ENCODE measurements at places on chromosomes 16 and 17. TPM values are rescaled to one million over a fixed set of nuclear protein-coding genes. Genes with fewer than 3 reads are reported as not detected.

Gene SLC5A2
- total RNA-seq, result 0.36 TPM

Gene CDYL2
- total RNA-seq, result 4.6 TPM

Gene RAMP2
- 19.5 TPM for total RNA-seq

Gene RBFOX1
- 0.11 TPM for total RNA-seq

Gene GAST
- total RNA-seq, result not detected

Gene RAB40B
- total RNA-seq, result 25.0 TPM

GRCh38 chr17:14793237-14793636 lies 471.9 kb downstream of the PMP22 start:
- DNase-seq, result no peak

DNA sequence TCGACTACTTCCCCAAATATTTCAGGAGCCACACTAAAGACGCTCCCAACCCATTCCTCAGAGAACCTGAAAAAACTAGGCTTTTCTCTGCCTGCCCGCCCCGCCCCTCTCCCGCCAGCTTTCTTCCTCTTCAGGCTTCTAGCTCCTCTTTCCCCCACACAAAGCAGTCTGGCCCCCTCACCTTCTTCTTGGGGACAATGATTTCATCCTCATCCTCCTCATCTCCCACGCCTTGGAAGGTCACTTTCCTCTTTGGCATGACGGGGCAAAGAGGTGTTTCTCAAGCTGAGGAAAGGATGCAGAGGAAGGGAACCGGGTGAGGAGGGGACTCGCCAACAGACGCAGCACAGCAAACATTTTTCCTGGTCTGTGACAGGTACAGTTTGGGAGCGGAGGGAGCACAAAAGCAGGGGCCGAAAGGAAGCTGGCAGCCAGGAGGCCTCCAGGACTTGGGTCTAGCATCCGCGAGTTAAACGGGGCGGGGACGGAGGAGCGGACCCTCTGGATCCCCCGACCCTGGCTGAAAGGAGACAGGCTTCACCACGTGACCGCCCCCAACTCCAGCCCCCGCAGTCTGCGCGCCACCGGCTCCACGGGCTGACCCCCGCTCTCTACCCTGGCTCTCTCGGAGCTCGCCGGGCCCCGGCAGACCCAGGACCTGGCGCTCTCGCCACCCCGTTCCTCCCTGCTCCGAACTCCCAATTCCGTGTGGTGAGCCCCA lies 525 bp downstream of the CD2BP2 start:
- DNase-seq, result no peak

DNA sequence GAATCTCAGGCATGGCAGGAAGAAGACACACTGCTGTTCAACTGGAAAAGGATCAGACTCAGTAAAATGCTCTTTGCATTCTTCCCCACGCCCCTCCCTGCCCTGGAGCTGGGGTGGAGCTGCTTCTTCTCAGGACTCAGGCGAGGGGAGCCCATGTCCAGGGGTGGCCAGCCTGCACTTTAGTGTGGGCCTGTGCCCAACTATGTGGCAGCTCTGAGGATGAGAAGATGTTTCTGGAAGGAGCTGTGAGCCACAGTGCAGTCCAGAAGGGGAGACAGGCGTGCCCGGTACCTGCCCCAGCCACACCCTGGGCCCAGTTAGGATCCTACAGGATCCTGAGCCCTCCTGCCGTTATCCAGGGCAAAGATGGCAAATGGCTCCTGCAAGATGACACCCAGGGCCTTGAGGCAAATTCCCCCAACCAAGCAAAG lies 120.3 kb downstream of the ANKRD11 start:
- DNase-seq, result no peak

GRCh38 chr16:64092271-64092670 lies 1029.6 kb downstream of the CDH11 start:
- DNase-seq, result no peak

DNA sequence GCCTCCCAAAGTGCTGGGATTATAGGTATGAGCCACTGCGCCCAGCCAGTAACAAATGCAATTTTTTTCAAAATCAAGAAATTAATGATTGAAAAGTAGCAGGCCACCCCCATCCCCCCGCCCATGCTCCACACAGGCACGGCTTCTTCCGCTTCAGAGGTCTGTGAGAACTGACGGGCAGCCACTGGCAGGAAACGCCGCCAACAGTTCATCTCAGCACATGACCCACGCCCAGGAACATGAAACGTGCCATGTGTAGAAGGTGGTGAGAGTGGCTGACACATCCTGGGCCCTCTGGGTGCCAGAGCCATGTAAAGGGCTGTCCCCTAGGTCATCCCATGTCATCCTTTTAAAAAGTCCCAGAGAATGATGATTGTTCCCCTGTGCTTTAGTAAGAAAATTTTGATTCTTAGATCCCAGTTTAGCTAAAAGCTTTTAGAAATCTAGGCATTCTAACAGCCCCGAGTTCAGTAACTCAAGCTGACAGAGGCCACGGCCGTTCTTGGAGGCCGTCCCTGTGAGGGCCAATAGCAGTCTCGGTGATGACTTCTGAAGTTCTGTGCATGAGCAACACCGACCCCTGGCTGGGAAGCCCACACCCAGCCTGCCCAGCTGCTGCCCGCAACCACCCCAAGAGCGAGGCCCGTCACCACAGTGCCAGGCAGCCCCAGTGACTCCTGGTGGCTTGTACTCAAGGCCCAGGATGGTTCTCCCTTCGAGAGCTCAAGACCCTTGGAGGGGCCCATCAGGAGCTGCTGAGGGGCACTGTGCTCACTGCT lies 52.1 kb downstream of the KLHDC4 start:
- no peak for DNase-seq

DNA sequence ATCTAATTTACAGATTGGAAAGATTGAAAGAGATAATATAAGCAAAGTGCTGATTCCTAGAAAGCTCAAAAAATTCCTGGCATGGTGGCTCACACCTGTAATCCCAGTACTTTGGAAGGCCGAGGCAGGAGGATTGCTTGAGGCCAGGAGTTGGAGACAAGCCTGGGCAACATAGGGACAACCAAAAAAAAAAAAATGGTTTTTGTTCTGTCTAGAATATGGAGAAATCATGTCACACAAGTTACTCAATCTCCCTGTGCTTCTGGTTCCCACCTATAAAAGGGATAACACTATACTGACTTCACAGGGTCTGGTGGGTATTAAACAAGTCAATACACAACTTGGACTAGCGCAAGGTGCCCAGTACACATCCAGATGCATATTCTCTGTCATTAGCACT lies 18.4 kb downstream of the ARHGAP17 start:
- DNase-seq, result no peak

DNA sequence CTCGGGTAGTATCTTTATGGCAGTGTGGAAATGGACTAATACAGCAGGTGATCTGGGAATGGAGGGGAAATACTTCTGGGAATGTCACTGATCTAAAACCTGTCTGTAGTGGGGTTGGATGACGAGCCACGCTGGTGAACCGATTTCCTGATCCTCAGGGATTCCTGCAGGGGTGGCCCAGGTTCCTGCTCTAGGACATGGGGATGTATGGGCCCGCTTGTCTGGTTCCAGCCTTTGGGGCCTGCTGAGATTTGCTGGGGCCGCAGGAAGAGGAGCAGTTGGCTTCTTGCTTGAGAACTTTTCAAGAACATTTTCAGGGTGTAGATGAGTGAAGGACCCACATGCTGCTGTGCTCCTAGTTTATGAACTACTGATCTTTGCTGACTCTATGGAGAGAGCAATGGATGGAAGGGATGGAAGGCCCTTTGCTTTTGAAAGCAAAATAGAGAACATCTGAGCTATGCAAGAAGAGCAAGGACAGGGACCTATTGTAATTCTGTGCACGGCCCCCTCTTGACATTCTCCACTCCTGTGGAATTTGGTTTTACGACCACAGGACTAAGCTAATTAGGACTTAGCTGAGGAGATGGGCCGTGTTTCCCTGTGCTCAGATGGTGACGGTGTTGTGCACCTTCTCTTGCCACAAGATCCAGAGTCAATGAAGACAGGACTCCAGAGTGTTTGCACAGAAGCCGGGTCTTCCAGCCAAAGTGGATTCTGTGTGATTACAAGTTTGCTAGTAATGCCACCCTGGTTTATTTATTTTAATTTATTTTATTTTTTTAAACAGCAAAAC lies 90.5 kb downstream of the SEC14L1 start:
- no peak for DNase-seq

DNA sequence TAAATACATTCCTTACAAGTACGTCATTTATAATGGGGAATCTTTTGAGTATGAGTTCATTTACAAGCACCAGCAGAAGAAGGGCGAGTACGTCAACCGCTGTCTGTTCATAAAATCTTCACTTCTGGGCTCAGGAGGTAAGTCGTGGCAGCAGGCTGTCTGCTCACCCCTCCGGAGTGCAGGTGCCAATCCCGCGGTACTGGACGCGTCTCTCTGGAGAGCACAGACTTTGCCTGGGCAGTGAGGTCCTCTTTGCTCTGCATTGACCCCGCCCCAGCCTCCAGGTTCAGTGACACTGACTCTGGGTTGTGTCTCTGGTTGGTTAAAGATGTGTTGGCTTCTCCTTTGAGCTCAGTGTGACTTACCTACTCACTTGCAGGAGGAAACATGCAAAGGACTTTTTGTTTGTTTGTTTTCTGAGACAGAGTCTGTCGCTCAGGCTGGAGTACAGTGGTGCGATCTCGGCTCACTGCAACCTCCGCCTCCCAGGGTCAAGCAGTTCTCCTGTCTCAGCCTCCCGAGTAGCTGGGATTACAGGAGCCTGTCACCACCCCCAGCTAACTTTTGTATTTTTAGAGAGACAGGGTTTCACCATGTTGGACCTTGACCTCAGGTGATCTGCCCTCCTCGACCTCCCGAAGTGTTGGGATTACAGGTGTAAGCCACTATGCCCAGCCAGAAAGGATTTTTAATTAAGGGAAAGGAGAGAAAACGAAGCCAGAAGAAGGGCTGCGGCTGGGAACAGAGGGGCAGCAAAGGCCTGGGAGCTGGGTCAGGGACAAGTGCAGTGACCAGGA lies 31.2 kb downstream of the RNF213 start:
- DNase-seq, result no peak

GRCh38 chr16:24838554-24839266 lies 7.1 kb upstream of the SLC5A11 start:
- no peak for DNase-seq

- DNase-seq, result no peak
Observed at GRCh38 chr17:82257473-82257872, 16.0 kb downstream of the CSNK1D start.

DNA sequence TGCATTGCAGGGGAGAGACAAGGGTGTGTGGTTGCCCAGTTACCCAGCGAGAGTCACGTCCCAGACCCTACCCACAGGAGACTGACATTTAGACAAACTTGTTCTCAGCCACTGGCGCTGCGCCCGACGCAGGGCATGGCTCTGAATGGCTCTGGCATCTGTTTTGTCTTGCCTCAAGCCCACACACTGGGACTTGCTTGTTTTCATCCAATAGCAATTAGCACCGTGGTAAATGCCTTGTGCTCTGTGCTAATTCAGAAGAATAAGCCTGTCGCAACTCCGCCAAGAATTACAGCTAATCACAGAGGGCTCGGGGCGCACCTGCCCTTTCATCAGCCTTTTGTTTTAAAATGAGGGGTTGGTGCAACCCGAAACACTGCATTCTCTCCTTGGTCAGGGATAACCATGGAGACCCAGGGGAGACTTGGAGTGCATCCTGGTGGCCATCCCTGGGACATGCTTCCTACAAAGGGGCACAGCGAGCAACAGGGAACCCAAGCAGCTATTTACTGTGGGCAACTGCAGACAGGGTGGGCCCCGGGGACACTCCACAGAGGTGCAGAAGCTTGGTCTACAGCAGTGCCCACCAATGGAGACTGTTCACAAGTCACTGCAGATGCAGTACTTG lies 220.6 kb upstream of the ZFHX3 start:
- DNase-seq, result no peak

GRCh38 chr16:9279291-9280068 lies 188.0 kb downstream of the HAPSTR1 start:
- DNase-seq, result no peak

GRCh38 chr16:84952335-84953189 lies 58.8 kb downstream of the ZDHHC7 start:
- DNase-seq, result peak; percentile 82

- no peak for DNase-seq
Observed at GRCh38 chr17:41518789-41519449, at the start of gene KRT15. Gene KRT15, minus strand, starts transcription at chr17:41518890. Its CDS starts 63 bp downstream, at chr17:41518827.

GRCh38 chr16:1533443-1533951 lies at the start of gene TMEM204:
Gene TMEM204, plus strand, starts transcription at chr16:1533666. Its CDS starts 610 bp downstream, at chr16:1534276.
- DNase-seq, result no peak

DNA sequence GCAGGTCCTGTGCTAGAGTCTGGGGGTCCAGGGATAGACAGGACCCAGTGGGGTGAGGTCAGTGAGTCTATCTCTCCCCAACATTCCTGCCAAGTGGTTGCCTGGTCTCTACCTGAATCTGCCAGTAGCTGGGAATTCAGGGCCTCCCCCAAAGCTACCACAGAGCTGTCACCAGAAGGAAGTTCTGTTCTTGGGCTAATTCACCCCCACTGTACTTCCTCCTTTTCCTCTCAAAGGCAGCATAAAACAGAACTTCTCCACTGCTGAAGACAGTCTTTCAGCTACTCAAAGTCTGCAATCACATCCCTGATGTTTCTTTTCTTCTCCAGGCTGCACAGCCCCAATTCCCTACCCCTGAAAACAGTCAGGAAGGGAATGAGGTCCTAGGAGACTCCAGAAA lies 8.7 kb downstream of the CAMTA2 start:
- DNase-seq, result no peak

- DNase-seq, result no peak
Observed at GRCh38 chr17:7820231-7820630, 13.8 kb upstream of the KDM6B start.

DNA sequence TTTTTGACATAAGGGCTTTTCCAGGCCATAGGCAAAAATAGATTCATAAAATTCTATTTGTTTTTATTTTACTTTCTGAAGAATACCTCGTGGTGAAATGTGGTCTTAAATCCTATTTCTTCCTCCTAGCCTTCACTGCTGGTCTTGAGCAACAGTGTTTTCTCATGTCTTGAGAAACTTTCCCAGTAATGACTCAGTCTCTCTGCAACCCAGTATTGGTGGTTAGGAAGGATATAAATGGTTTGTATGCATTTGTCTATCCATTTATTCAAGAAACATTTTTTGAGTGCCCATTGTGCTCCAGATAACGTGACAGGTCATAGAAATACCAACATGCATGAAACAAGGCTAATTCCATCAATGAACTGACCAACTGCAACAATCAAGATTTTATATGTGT lies 213.9 kb downstream of the TMEM114 start:
- DNase-seq, result no peak

DNA sequence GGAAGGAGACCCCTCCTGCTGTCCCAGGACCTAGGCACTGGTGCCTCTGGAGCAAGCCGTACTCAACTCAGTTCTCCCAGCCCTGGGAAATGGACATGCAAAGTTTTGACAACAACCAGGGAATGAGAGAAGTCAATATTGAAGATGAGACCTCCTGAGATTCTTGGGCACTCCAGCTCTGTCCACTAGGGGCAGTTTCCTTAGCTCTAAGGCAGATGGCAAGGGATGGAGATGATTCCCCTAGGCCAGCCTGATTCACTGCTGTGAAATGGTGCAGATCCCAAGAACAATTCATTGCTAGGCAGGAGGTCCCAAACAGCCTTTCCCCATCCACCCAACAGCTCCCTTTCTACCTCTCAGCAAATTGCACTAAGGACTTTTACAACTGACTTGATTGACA lies 20.5 kb upstream of the SDR42E2 start:
- no peak for DNase-seq

- DNase-seq, result no peak
Observed at GRCh38 chr17:38921756-38922411, 3.5 kb upstream of the LASP1NB start.

Measured in mesothelial cell of epicardium (in vitro differentiated cells).